ENCODE measurements at places on chromosomes 6 and 20.
A peak's percentile ranks its signal among the peaks of the same experiment; 100 is the strongest.

GRCh38 chr6:120363429-120363828 lies 970.9 kb downstream of the TBC1D32 start:
- DNase-seq = no peak

DNA sequence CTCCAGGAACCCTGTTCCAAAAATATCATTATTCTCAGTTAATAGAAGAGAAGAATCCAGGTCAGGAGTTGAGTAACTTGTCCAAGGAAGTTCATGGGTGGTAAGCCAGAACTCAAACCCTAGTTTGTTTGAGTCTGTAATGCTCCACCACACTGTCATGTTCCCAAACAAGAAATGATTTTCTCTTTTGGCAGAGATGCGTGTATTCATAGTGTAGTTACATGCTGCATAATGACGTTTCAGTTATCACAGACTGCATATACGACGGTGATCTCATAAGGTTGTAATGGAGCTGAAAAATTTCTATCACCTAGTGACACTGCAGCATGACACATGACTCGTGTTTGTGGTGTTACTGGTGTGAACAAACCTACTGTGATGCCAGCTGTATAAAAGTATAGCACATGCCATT lies 102.6 kb downstream of the TULP4 start:
- no peak for DNase-seq

DNA sequence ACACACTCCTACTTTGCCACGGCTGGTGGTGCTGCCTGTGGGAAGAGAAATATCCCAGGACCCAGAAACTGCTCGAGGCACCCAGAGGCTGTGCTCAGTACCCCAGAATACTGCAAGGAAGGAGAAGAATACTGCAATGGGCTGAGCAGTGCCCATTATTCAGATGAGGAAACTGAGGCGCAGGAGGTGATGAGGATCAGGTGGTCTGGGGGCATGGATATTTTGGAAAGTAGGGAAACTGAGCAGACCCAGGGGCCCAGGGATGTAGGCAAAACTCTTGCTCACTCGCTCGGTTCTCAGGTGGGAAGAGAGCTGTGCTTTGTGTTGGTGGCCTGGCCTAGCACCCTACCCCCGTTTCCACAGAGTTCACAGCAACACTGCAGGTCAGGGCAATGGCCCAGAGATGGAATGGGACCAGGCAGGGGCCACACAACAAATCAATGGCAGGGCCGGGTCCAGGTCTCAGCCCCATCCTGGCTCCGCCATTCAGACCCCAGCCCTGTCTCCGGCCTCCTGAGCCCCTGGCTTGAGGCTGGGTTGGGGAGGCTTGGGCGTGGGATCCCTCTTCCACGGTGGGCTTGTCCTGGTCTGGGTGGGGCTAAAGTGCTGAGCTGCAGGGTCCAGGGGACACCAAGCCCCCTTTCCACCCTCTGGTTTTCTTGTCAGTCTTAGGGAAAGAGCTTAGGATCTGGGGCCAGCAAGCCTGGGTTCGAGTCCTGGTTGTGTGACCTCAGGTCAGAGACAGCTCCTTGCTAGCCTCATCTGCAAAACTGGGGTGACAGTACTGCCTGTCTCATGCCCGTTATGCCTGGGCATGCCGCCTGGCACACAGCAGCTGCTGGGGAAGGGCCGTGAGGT lies 33.9 kb downstream of the SUN5 start:
- DNase-seq = no peak

DNA sequence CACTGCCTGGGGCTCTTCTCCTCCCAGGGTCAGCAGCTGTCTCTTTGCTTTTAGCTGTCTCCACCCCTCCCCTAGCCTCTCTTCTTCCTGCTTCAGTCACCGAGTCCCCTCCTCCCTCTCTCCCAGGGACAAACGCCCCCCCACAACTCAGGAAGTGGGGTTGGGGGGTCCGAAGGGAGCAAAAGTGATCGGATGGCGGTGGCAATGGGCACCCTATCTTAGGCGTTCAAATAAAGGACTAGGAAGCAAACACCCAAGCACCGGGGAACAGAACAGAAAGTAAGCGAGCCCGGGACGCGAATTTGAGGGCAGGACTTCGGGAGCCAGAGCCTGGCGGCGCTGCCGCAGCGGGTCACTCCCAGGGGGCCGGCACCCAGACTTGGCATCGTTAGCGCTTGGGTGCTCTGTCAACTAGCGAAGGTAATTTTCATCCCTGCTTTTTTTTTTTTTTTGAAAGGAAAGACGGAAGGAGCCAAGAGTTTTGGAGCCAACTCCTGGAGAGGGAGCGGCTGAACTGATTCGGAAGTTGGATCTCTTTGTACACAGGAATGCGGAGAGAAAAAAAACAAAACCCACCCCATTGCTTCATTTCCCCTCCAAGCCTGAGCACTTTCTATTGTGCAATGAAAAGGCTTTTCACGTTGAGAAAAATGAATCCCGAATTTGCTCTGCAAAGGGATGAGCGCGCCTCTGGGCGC lies 815 bp upstream of the ITPR3 start:
- DNase-seq = no peak

DNA sequence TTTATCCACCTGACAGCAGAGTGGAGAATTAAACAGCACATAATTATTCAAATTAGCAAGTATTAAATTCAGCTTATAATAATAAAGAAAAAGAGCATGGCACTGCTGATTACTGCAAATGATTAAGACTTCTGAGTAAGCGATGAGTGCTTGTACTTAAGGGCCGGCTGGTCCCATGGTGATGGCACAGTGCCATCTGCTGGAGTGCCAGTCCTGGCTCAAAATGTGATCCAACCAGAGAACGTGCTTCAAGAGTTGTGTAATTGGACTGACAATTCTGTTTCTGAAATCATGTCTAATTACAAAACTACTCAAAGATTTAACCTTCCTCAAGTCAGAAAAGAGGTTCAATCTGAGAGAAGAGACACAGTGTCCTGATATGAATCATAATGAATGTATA lies 181.6 kb upstream of the RGS17 start:
- DNase-seq = peak; percentile 72

DNA sequence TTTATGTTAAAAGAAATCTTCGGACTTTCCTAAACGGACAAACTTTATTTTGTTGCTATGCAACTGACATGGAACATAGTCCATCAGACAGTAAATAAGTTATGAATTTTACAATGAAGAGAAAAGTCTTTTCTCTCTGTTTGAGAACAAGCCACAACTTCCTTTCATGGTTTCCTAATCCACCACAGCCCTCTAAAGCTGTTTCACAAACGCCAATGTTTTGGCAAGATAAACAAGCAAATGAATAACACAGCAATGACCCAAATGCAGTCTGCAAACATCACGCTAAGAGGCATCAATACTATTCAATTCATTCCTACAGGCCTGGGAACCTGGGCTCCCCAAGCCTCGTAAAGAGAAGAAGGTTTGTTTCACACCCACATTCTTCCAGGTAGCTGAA lies 60.4 kb downstream of the HAO1 start:
- DNase-seq = no peak

- DNase-seq = peak; percentile 38
These were observed 59.5 kb downstream of the NINL start for GRCh38 chr20:25525867-25526266.

DNA sequence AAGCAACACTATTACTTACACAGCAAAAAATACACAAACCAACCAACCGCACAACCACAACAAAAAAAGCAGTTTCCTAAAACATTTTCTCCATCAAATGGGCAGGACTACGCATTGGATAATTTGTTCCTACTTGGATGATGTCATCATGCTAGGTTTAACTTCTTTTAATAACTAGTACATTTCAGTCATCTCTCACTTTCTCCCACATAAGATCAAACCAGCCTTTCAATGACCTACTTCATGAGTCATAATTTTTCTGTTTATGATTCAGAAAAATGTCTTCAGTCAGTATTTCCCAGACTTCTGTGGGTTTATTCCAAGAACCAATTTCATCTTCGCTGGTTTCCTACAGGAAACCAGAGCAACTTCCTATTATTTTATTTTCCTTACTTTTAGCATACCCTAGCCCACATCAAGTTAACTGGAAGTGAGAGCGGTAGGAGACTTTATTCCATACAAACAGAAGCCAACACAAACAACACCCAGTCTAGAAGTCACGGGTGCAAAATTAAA lies 134.2 kb downstream of the GMDS start:
- DNase-seq = peak; percentile 65

DNA sequence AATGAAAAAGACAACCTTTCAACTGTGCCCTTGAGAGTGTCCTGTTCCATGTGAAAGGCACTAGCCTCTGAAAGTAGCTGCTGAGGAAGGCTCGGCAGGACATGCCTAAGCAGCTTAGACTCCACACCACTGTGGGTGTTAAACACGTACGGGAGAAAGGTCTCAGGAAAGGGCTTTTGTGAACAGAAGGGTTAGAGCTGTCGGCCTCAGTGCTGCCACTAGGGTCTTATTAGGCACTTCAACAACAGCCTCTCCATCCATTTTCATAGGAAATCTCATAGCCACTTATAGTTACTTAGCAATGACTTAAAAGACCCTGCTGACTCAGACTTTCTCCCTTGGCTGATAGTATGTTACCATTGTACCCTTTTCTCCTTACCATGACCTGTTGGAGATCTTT lies 662.8 kb downstream of the TBC1D32 start:
- peak; percentile 48 for DNase-seq

- DNase-seq = peak; percentile 17
These were observed 2.5 kb downstream of the ADRM1 start for GRCh38 chr20:62305149-62305764.

DNA sequence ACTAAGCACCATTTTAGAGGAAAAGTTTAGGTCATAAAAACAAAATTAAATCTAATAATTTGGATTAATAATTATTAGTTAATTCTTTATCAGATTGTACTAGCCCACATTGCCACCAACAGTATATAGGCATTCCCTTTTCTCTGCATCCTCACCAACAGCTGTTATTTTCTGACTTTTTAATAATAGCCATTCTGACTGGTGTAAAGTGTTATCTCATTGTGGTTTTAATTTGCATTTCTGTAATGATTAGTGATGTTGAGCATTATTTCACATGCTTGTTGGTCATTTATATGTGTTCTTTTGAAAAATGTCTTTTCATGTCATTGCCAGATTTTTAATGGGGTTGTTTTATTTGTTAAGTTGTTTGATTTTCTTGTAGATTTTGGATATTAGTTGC lies 319.1 kb upstream of the SYNCRIP start:
- DNase-seq = no peak

- no peak for DNase-seq
These were observed 115.0 kb downstream of the IPCEF1 start for GRCh38 chr6:154241581-154241980.

- DNase-seq = no peak
These were observed 55.0 kb upstream of the BHLHE23 start for GRCh38 chr20:63061771-63062100.

DNA sequence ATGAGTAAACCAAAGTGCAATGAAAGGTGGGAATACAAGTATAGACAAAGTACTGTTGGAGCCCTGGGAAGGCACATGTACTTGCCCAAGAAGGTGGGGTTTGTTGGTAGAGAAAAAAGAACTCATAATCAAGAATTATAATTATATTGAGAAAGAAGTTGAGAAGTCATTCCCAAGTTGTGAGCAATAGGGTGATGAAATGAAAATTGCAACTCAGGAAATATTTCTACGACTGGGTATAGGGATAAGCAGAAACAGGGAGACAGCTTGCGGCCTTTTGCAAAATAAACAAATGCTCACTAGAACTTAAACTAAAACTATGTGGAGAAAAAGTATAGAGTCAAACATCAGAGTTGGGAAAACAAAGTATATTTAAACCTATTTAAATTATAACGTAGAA lies 250.7 kb upstream of the FAM83B start:
- DNase-seq = no peak

- no peak for DNase-seq
These were observed 42.2 kb upstream of the ZFAND3 start for GRCh38 chr6:37777272-37777834.

GRCh38 chr6:56933650-56934049 lies 21.3 kb upstream of the BEND6 start:
- DNase-seq = no peak

GRCh38 chr20:22686097-22686496 lies 101.7 kb upstream of the FOXA2 start:
- no peak for DNase-seq

DNA sequence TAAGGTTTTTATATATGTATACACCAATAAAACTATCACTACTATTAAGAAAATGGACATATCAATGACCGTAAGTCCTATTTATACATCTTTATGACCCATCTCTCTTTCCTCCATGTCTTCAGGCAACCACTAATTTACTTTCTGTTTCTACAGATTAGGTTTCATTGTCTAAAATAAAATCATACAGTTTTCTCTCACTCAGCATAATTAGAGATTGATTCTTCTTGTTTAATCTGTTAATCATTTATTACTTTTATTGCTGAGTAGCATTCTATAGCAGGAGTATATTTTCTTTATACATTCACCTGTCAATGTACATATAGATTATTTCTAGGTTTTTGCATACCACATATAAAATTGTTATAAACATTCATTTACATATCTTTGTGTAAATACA lies 388.0 kb downstream of the RFPL4B start:
- DNase-seq = no peak

DNA sequence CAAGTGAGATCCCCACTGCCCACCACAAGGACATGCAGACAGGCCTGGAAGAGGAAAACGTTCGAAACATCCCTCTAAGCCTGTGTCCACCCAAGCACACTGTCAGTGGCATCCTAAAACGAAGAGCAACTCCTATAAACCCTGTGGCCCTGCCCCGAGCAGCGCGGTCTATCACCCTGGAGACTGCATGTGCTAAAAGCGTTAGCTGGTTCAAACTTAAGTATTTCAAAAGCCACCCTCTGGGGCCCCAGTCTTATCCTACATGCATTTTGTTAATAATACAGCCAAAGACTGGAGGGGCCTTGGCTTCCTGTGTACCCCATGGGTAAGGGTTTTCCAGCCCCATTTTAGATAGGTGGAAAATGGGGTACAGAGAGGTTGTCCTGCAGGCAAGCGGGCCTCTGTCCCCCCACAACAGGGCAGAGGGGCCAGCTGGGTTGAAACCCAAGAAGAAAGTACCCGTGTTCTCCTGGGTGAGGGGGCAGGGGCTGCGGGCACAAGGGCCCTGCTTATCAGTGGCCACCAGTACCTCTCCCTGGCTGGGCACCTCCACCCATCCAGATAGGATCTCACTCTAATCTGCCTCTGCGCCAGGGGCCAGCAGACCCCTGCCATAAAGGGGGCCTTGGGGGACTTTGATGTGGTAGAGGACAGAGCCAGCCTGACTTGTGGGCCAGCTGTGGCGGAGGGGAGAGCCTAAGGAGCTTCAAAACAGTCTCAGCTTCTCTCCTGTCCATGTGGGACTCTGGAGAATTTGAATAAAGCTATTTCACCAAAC lies 28.3 kb downstream of the PREX1 start:
- DNase-seq = no peak

- DNase-seq = peak; percentile 83
These were observed 56.6 kb downstream of the SYTL3 start for GRCh38 chr6:158706369-158706982.

DNA sequence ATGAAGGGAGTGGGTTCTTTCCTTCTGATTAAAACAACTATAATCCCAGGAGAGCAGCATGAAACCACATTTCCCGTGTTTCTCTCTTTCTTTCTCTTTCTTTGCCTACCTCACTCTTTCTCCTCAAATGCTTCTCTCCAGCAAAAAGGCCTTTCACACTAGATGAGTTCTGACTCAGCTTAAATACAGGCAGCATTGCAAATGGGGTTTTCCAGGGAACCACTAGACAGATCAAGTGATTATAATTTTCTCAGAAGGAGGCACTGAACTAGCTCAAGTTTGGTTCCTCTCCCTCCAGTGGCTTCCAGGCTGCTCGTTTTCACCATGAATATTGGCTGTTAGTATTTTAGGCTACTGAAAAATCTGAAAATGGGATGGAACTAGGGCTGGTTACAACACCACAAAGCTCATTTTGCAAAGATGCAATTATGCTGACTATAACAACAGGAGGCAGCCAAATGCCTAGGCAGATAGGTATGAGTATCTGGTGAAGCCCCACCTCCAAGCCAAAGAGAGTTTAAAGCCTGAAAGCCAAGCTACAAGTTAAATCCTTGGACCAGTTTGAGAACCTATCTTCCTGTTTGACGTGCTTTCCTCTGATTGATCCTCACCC lies 260.0 kb downstream of the MMUT start:
- no peak for DNase-seq
